ENCODE measurements at places on chromosomes 12 and 14.

DNA sequence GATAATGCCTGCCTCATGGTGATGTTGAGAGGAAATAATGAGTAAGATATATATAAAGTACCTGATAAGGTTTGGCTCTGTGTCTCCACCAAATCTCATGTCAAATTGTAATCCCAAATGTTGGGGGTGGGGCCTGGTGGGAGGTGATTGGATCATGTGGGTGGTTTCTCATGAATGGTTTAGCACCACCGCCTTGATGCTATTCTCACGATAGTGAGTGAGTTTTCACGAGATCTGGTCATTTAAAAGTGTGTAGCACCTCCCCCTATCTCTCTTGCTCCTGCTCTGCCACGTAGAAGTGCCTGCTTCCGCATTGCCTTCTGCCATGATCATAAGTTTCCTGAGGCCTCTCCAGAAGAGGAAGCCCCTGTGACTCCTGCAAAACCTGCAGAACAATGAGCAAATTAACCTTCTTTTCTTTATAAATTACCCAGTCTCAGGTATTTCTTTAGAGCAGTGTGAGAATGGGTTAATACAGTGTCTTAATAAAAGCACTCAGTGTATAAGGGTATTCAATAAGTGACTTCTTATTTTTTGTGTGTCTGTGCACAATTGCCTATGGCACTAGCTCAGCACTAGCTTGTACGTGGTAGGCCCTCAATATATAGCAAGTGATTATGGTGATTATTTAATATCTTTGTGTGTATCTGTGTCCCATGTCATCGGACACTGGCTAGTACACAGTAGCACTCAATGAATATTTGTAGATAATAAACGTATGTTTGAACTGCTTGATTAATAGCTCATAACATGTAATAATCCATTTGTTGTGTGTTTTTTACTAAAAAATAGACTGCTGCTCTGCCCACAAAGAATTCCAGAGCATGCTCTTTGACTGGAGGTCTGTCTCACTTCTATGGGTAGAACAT is 138.1 kb upstream of the LMNTD1 start:
- DNase-seq: no peak

DNA sequence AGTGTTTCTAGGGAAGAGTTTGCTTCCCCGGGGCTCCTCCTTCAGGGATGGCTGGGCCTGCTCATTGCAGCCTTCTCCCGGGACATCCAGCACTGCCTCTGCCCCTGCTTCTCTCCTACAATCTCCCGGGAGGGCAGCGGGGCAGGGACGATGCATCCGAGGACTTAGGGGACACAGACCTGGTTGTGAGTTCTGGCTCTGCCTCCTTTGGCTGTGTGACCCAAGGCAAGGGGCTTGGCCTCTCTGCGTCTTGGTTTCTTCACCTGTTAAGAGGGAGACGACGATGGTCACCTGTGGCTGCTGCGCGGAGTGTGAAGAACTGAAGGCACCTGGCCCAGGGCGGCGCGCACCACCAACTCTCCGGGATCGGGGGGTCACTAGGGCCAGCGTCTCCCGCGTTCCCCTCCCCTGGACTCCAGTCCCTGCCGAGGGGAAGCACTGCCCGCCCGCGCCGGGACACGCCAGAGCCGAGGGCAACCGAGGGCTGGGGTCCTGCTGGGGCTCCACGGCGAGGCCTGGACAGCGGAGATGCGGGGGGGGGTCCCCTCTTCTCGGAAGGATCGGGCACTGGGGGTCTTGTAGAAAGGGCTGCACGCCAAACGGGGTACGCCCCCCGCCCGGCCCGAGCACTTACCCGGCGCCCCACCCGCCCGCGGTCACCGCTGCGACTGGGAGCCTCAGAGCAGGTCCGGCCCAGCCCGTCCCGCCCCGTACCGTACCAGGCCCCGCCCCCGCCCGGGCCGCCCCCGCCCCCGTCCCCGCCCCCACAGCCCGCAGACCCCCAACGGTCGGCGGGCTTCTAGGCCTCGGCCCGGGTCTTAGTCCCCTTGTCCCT is at the start of gene HVCN1:
HVCN1 (minus strand) TSS at position 670 of the 835 bp plus-strand sequence. CDS start 5,870 bp downstream, outside the sequence.
- no peak for DNase-seq

- DNase-seq: peak; percentile 60
These were observed 17.4 kb upstream of the CHFR start for GRCh38 chr12:132904718-132905328.

- DNase-seq: no peak
These were observed 25.5 kb upstream of the EMP1 start for GRCh38 chr12:13170892-13171490.

DNA sequence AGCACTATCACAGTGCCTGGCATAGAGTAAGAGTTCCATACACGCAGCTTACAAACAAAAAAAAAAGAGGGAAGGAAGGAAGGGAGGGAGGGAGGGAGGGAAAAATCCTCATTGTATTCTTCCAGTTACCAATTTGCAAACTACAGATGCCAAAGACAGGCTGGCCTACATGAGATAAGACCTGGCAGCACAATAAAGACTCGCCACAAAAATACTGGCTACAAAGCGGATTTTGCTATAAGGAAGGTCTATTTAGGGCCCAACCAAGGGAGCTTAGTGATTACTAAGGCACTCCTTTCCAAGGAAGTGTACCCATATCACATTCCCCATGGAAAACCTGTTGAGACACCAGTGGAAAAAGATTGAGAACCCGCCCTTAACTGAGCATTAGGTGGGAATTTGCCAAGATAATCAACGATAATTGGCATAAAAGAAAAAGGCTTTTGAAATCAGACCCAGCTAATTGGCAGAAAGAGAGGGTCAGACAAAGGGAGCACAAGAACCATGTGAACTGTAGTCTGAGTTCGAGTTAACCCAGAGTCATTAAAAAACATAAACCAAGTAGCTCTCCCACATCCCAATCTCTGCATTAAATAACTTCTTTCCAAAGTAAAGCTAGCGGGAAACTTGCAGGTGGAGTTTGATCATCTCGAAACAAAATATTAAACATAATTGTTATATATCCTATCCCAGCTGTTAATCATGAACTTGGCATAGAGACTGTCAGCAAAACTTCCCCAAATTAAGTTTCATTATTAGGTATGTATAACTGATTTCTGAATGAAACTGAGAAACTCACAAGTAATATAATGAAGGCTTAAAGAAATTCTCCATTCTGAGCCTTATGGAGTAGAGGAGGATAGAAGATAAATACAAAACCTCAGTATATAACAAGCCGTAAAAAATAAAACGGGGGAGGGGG is 50.1 kb downstream of the PHLDA1 start:
- DNase-seq: no peak

DNA sequence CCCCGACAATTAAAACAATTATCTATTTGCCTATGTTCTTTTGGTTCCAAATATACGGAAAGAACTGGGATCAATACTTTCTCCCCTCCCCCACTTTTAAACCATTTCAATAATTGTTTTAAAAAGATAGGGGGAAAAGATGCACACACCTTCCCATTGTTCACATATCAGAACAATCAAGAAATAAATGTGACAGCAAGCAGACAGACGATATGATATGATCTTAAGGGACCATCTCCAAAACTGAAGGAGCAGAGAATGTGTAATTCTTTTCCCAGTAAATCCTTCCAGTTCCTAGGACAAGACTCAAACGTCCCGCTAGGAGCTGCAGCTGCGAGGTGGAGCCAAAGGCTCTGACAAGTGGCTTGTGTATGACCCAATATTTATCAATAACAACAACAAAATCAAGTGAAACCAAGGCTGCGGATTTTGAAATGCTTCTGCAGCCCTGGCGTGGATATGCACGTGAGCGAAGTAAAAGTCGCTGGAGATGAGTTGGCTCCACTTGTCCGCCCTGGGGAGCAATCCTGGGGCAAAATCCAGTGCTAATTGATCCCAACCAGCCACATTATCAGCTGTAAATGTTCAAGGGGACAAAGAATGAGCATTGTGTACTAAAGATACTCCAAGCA is 8.2 kb upstream of the FOXG1 start:
- DNase-seq: no peak

DNA sequence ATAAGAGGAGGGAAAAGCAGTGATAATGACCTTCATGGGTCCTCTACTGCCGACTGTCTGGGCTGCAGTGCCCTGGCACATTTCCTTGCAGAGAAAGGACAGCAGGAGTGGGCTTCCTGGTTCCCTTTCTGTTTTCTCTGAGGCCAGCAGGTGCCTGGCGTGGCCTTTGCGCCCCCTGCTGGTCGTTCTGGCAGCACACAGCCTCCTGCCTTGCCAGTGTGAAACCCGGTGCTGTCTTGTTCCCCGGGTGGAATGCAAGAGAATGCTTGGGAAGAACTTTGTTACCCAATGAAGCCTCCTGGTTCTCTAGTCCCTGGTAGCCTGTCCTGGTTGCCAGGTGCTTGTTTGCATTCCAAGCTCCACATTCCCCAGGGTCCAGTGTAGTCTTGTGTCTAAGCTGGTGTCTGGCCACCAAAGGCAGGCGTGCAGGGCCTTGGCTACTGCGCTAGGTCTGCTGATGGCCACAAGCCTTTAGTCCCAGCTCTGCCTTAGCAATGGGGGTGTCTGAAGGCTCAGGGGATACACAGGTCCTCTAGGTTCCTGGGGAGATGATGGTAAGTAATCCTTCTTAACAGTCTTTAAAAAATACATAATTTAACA is 1392.4 kb upstream of the TMEM132C start:
- DNase-seq: peak; percentile 92

- DNase-seq: no peak
These were observed 10.8 kb downstream of the PACS2 start for GRCh38 chr14:105325303-105325702.

- no peak for DNase-seq
These were observed 125.3 kb downstream of the ETV6 start for GRCh38 chr12:11774821-11775220.

DNA sequence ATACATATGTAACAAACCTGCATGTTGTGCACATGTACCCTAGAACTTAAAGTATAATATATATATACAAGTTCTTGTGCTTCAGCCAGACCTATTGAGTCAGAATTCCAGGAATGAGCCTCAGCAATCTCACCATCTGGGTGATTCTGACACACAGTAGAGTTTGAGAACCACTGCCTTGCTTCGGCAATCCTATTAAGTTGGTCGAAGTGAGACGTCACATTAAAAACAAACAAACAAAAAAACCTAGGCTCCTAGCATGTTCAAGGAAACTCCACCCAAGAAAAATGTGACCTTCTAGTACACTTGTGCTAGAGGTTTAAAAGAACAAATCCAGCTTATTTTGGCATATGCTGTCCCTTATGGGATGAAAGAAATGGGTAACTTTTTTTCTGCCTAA is 115.8 kb downstream of the SINHCAF start:
- no peak for DNase-seq

DNA sequence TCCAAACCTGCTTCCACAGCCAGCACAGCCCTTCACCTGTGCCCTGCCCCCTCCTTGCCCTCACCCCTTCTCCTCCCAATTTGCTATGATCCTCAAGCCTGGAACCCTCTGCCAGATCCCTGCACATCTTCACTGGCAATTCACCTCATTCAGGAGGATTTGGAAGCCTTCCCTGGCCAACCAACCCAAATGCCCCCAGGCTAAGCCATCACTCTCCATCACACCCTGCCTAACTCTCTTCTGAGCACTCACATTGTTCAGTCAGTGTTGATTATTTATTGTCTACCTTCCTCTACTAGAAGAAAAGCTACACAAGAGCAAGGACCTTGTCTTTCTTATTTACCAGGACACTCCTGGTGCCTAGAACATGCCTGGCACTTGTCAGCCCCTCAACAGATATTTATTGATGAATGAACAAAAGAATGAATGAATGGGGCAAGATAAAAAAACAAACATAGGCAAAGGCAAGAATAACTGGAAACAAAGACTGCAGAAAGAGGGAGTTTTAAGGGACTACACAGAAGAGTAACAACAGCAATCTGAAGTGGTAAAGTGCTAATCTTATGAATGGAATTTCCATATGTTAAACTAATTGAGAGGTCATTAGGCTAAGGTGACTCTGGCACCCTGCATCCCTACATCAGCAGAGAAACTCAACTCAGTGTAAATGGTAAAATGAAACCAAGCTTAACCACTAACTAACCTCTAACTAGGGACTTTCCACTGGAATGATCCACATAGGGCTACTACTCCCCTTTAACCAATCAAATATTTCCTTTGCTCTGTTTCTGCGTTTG is 33.4 kb downstream of the TMTC1 start:
- DNase-seq: no peak

DNA sequence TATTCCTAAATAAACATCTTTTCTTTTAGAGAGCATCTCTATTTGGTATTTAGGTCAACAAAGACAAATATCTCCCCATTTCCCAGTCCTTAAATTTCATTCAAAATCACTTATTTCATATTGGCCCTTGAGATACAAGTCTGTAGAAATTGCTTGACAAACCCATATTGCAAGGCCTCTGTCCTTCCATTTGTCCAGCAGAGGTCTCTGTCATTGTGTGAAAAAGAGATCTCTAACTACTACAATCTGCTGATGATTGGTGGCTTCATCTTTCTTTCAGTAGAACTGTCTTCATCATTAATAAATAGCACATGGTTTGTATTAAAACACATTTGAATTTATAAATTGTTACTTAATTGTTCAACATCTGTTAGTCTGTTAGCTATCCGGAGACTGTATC is 252.6 kb downstream of the ACSS3 start:
- DNase-seq: peak; percentile 20

DNA sequence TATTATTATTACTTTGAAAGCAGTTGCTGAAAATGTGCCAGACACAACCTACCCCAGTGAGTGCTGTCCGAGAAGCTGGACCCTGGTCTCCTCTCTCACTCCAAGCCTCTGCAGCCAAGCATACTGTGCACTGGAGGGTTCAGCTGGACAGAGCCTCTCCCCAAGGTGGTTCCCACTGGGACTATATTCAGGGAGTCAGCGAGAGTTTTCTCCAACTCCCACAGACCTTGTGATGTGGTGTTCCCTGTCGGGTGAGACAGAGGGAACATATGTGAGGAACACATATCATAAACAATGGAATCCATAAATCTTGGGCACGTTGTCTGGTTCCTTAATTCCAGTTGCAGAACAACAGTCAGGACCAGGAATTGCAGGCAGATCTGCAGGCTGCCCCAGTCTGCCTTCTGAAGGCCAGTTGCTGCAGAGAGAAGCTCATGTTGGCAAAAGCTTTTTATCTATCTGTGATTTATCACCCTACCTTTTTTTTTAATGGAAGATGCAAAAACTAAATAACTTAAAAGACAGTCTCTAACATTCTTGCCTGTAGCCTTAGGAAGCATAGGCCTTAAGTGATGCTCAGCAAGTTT is 619.8 kb upstream of the TBX3 start:
- no peak for DNase-seq

GRCh38 chr14:68502230-68502629 is 290.6 kb downstream of the ZFP36L1 start:
- DNase-seq: no peak

DNA sequence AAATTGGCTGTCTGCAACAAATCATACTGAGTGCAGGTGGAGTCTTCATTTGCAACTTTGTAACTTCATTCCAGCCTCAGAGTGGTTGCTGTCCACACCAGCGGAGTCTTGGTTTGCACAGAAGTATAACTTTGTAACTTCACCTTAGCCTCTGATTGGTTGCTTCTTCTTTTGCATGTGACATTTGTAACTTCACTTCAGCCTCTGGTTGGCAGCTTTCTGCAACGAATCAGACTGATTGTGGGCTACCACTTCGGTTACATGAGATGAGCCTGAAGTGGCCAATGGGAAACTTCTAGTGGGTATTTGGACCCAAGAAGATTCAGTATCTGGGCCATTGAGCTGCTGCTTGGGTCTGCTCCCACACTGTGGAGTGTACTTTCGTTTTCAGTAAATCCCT is 17.8 kb downstream of the RASSF8 start:
- DNase-seq: no peak

GRCh38 chr12:100234591-100235304 is 32.1 kb downstream of the DEPDC4 start:
- peak; percentile 75 for DNase-seq

- DNase-seq: no peak
These were observed 29.2 kb downstream of the PRKD1 start for GRCh38 chr14:29898470-29898869.

GRCh38 chr12:127149226-127149964 is 1117.6 kb upstream of the TMEM132C start:
- no peak for DNase-seq

GRCh38 chr14:71452987-71453386 is 479.2 kb upstream of the RGS6 start:
- DNase-seq: no peak

Data from NCI-H82 (cell line).